ENCODE measurements at places on chromosomes 7 and 10.
A peak's percentile ranks its signal among the peaks of the same experiment; 100 is the strongest.

GRCh38 chr7:143104759-143105158 lies 27.1 kb upstream of the PIP start:
- DNase-seq, result no peak

DNA sequence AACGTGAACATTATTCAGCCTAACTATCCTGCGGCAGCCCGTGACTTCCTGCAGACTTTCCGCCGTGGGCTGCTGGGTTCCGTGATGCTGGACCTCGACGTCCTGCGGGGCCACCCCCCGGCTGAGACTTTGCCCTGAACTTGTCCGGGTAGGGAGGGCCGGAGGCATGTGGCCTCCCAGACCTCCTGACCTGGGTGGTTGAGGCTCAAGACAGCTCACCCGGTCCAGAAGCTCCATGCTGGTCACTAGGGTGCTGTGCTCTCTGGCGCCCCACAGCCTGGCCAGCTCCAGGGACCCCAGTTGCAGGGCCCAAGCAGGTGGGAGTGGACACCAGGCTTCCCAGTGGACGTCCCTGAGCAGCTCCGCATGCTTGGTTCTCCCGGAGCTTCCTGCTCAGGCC lies 4.4 kb downstream of the SPRN start:
- DNase-seq, result peak; percentile 21

GRCh38 chr10:44011603-44011981 lies 362.9 kb upstream of the ZNF32 start:
- DNase-seq, result no peak

DNA sequence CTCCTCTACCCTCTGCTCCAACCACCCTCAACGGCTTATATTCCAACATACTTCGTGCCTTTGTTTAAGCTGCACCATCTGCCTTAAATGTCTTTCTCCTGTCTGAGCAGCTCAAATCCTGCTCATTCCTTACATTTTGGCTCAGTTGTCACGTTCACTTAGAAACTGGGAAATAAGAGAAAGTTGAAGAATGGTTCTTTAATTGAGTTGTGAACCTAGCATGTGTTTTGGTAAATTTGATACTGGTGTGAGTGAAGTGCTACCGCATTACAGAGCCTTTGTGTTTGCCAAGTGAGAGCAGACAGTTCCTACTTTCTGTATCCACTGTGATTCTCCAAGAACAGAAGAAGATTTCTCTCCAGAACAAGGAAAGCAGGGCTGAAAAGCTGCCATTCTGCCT lies 54.3 kb downstream of the EPDR1 start:
- no peak for DNase-seq

- no peak for DNase-seq
These were observed 40.4 kb downstream of the CAMK2B start for GRCh38 chr7:44284881-44285541.

GRCh38 chr10:110444004-110444337 lies 53.7 kb upstream of the DUSP5 start:
- no peak for DNase-seq

DNA sequence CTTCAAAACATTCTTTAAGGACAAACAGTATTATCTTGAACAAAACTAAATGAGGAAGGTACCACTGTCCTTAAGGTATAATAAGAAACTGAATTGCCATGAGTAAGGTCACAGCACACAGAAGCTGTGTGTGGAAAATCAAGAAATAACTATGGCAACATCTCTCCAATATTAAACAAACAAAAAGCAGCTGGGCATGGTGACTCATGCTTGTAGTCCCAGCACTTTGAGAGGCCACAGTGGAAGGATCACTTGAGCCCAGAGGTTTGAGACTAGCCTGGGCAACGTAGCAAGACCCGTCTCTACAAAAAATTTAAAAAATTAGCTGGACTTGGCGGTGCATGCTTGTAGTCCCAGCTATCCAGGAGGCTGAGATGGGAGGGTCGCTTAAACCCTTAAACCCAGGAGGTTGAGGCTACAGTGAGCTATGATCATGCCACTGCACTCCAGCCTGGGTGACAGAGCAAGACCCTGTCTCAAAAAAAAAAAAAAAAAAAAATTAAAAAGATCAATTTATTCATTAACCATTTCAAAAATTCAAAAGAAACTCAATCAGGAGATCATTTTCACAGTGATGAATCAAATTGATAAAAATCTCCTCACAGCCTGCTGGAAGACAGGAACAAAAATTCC lies 195.4 kb downstream of the SKIDA1 start:
- no peak for DNase-seq

- no peak for DNase-seq
These were observed 74.2 kb upstream of the ANLN start for GRCh38 chr7:36315309-36315944.

DNA sequence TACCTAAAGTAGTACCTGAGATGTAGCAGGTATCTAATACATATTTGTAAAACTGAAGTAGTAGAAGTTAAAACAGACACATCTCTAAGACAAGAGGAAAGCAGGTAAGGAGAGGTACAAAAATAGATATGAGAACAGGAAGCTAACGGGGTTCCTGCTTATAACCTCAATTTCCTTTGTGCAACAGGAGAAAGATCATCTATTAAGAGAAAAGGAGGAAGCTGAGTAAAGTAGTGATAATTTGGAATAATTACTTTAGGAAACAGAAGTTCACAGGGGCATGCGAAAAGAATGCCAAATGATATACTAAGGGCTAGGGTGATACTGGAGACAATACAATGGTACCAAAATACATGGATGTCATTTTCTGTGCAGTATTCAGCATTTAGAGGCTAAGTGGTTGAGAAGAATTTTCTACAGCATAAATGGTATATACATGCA lies 108.7 kb downstream of the NRBF2 start:
- DNase-seq, result no peak

DNA sequence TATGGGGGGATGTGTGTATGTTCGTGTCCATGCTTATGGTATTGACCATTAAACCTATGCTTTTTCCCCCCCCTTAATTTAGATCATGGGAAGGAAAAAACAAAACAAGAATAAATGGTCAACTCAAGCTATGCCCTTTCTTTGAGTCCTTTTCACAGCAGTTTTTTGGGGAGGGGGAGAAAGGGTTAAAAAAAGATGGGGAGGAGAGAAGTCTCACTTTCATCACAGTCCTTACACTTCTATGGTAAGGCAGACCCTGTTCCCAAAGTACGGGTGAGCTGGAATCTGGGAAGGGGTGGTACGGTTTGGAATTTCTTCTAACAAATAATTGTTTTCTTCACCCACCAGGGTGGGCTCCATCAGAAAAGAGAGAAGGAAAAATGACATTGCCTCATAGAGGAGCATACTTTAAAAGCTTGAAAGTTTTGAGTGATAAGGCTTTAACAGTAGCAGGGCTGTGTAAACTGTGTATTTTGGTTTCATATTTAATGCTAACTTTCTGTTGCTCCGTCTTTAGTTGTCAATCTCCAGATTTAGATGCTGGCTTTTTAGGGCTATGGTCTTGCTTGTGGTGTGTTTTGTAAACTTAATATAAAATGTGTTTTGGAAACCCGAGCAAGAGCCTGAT lies 180.1 kb downstream of the TCF7L2 start:
- DNase-seq, result no peak

- no peak for DNase-seq
These were observed 69.7 kb downstream of the MGAM2 start for GRCh38 chr7:142181211-142181610.

- no peak for DNase-seq
These were observed 39.8 kb upstream of the CDK13 start for GRCh38 chr7:39910108-39910869.

DNA sequence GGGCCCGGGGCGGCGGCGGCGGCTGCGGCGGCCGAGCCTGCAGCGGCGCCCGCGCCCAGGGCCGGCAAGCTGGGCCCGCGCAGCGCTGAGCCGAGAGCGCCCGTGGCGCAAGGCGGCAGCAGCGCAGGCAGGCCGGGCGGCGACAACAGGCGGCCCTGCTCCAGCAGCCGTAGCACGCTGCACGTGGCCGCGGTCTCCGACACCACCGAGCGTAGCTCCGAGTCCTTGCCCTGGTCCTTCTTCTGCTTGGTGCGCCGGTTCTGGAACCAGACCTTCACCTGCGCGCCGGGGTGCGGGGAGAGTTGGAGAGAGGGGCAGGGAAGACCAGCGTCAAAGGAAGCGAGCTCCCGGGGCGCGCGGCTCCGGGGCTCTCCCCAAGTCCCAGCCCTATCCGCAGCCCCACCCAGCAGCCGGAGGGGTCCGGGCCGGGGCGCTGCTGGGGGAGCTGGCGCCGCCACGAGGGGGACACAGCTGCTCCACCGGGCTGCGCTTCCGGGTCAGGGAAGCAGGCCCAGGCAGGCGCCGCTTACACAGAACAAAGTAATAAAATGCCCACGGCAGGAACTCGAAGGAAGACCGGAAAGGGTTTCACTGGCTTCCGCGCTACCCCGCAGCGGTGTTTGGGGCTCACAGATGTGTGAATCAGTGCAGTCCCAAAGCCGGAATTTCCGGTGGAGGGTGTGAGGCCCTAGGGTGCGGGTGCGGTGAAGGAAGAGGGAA lies 3.6 kb downstream of the VAX1 start:
- DNase-seq, result peak; percentile 46

- DNase-seq, result no peak
These were observed 23.2 kb downstream of the CALCR start for GRCh38 chr7:93551063-93551895.

DNA sequence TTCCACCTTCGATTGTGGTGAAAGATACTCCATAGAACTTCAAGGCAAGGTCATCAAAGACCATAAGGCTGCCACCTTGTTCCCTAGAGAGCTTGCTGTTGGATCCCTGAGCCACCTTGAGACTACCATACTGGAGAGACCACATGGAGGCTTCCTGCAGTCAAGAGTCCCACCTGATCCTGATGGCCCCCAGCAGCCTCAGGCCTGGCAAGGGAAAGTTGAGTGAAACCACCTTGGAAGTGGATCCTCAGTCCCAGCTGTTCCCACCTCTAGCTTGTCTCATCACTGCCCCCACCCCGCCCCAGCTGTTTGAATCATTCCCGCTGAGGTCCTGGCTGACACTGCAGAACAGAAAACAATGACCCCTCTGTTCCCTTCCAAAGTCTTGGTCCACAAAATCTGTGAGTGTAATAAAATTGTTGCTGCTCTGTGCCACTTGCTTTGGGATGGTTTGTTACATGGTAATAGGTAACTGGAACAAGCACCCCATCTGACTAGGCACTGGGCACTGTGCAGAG lies 32.0 kb downstream of the PRLHR start:
- DNase-seq, result no peak

GRCh38 chr7:121406944-121407343 lies 10.8 kb upstream of the FAM3C start:
- DNase-seq, result no peak

- no peak for DNase-seq
These were observed 41.9 kb upstream of the ACSL5 start for GRCh38 chr10:112332022-112332421.

DNA sequence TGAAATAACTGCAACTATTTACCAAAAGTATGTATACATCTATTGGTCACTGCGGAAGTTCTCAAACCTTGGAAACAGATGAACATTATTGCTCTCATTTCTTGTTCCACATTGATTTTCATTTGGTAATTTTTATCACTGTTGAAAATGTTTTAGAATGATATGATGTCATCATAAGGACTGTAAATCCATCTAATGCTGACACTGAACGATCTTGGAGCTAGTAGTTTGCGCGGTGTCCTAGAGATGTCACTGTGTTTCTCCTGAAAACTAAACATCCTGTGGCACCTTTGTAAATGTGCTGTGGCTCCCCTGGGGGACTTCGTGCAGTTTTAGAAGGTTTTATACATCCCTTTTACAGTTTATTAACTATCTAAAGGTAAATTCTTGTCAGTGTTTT lies 73.5 kb downstream of the DNAJB9 start:
- no peak for DNase-seq

DNA sequence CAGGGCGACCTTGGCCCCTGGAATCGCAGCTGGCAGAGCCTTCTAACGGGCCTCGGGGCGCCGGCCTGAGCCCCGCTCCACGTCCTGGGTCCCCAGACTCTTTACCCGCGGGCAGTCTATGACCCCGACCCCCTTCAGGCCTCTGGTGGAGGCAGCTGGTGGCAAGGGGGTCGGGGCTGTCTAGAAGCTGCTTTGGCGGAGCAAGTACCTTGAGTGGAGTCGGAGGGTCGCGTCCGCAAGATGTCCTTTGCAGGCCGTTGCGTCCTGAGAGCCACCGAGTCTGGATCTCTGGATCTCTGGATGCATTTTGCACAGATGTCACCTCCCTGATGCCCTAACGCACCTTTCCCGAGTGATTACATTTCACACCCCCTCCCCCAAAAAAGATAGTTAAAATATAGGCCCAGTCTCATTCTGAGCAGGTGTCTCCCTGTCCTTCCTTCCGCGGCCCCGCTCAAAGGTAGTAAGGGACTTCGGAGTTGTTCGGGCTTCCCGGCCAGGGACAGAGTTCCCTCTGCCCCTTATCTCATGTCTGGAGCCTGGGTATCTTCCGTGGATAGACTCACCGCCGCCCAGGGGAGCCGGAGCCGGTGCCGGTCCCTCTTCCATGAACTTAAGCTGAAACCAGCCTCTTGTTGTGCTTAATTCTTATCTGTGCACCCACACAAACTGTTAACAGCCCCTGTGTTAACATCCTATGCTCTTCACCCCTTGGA lies 457 bp downstream of the ACADSB start:
- peak; percentile 40 for DNase-seq

GRCh38 chr10:12535656-12536055 lies 186.3 kb downstream of the CAMK1D start:
- DNase-seq, result no peak

- DNase-seq, result no peak
These were observed 6.2 kb upstream of the MYL7 start for GRCh38 chr7:44147026-44147991.

DNA sequence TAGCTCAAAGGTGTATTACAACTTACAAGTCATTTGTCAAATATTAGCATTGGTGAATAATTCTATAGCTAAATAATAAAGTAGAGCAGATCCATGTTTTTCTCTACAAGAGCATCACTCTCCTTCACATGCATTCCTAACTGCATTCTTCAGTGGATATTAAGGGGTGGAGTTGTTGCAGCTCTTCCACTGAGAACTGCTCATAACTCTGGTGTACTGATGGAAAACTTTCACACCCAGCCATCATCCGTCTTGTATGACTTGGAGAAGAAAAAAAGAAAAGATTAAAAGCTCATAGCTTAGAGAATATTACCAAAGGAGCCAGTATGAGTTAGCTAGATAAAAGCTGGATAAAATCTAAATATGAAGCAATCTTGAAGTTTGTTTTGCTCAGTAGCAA lies 10.2 kb upstream of the FAM13C start:
- no peak for DNase-seq

DNA sequence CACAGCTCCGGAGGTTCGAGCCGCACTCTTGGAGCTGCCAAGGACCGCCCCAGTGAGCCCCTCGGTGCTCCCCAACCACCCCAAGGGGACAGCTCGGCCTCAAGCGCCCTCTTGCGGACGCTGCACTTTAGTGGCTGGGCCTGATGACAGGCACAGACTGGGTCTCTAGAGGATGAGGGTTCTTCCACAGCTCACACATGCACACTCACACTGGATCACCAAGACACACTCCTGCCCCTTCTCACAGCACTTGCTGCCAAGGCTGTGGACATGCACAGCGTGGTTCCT lies 2.1 kb downstream of the RET start:
- DNase-seq, result peak; percentile 69

- DNase-seq, result no peak
These were observed 261.2 kb downstream of the SKIDA1 start for GRCh38 chr10:21264271-21264670.

Measured in GM13977 (cell line).